Fibroblast of skin of abdomen (primary cell): ENCODE measurements at places on chromosomes 1 and 21.

DNA sequence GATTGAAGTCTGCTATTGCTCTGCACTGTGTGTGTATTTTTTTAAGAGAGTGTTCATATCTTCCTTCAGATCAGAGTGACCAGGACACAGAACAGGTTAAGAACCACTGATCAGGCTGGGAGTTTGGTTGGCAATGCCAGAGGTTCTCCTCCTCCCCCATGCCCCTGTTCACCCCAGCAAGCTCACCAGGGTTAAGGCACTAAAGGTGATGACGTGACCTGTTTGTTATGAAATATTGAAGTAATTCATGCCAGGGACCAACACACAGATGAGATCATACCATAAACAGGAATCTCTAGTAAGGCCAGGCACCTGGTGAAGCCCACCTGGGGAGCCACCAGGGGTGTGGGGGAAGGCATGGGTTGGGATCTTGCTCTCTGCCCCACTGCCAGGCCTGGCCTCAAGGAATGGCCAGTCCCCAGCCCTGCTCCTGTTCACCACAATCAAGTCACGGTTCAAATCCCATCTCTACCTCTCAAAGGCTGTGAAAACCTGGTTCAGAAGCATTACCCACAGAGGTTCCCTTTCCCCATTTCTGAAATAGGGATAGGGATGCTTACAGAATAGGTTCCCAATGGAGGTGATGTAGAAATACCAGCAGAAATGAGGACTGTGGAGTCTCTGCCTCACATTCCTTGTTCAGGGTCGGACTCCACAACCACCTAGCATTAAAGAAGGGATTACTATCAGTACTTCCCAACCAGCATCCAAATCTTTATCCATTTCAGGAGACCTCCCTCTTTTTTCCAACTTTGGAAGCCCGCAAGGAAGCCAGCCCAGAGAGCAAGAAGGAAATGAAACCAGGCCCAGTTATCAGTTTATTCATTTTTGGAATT lies 2.4 kb downstream of the ID3 start:
- DNase-seq = peak; percentile 44

GRCh38 chr1:206725109-206725963 lies 40.6 kb downstream of the MAPKAPK2 start:
- DNase-seq = peak; percentile 39

DNA sequence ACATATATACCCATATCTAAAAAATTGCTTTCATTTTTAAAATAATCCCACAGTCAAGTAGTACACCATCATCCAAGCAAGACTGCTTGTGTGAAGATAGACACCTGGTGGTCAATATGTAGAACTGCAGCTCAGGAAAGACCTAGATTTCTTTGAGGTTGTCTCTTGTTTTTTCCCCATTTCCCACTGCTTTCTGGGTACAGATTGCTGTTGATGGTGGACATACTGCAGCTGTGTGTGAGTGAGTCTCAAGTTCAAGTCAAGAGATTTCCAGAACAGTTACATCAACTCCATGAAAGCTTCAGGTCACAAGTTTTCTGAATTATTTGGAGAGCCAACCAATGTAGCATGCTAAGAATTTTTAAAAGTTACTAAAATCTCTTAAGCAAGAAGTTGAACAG lies 306.4 kb downstream of the DUSP10 start:
- peak; percentile 66 for DNase-seq

DNA sequence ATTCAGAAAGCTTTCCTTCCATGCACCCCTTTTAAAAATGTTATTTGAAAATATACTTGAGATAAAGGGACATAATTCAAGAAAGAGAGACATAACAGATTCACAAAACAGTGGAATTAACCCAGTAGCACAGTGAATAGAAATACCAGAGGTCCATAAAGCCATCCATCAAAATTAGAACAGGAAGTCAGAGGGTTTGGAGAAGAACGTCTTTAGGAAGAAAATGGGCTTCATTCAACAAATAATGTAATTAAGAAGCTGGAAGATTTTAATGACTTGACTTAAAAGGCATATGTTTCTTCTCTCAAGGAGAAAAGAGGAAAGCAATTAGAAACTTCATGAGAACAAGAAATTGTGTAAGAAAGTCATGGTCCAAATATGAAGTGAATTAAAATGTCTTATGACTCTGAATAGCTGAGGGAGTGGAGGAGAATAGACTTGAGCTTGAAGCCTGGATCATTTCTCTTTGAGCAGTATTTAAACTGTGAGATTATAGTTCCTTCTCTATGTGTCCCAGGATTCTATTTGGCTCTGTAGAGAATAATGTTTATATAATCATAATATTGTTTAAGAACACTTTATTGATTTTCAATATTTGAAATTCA lies 7.9 kb upstream of the HCRTR1 start:
- DNase-seq = no peak

GRCh38 chr1:200226268-200226968 lies 183.4 kb downstream of the ZNF281 start:
- DNase-seq = peak; percentile 62

GRCh38 chr1:158972841-158973240 lies 36.9 kb upstream of the IFI16 start:
- DNase-seq = no peak

DNA sequence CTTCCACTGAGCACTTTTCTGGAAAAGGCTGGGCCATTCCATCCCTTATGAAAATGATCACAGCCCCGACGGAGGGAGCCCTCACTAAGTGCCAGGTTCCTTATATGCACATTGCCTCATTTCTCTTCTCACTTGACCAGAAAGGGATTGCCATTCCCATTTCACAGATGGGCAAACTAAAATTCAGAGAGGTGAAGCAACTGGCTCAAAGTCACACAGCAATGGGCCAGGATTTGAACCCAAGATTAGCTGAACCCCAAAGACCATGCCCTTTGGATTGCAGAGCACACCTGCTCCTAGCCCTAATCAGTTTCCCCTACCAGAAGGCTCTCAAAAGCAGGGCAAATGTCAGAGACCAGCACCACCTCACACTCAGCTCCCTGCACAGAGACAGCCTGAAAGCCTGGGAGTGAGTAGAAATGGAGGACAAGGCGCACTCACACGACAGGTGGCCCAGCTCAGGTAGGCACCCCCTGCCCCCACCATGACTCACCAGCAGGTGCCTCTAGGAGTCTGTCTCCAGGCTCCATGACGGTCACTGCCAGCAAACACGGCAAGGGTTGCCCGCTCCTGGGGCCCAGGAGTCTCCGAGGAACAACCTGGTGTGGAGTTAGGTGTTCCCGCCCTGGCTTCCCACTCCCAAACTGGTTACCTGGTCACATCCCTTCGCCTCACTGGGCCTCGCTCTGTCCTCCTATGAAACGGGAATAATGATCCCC lies 21.7 kb downstream of the SDC3 start:
- no peak for DNase-seq

GRCh38 chr21:37815893-37816292 lies 100.4 kb downstream of the KCNJ6 start:
- DNase-seq = no peak

DNA sequence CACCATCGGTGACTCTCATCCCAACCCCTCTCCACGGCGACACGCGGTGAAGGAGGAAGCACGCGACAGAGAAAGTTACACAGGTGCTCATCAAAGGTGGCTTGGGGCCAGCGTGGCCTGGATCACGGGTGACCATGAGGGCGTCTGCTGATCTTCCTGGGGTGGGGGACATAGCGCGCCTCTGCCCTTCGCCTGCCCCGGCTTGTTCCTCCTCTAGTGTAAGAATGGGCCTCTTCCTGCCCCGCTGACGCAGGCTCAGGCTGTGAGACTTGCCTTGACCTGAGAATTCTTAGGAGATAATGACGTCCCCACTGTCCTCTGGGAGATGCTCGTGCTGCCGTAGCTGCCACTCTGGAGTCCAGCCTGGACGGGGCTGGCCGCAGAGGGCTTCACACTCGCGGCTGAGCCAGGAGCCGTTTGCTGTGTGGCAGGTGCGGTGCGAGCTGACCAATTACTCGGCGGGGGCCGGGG lies 39.0 kb upstream of the TMEM52 start:
- no peak for DNase-seq

GRCh38 chr1:67676287-67676686 lies 8.7 kb upstream of the GADD45A start:
- DNase-seq = no peak

DNA sequence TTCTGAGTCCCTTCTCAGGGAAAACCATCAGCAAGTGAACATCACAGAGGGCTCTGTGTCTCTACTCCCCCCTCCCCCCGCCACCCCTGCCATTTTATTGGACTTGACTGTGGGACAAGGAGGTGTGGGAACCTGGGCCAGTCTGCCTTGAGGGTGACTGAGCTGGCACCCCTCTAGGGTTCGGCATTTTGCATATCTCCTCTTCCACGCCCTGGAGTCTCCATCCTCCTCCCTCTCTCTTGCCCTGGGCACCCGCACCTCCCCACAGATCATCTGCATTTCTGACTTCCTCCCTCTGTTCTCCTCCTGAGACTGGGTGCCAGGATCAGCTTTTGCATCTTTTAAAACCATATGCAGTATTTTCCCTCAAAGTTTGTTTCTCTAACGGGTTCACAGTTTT lies 107.1 kb upstream of the ERRFI1 start:
- no peak for DNase-seq

- no peak for DNase-seq
Observed at GRCh38 chr21:34132926-34133325, 59.5 kb downstream of the MRPS6 start.

DNA sequence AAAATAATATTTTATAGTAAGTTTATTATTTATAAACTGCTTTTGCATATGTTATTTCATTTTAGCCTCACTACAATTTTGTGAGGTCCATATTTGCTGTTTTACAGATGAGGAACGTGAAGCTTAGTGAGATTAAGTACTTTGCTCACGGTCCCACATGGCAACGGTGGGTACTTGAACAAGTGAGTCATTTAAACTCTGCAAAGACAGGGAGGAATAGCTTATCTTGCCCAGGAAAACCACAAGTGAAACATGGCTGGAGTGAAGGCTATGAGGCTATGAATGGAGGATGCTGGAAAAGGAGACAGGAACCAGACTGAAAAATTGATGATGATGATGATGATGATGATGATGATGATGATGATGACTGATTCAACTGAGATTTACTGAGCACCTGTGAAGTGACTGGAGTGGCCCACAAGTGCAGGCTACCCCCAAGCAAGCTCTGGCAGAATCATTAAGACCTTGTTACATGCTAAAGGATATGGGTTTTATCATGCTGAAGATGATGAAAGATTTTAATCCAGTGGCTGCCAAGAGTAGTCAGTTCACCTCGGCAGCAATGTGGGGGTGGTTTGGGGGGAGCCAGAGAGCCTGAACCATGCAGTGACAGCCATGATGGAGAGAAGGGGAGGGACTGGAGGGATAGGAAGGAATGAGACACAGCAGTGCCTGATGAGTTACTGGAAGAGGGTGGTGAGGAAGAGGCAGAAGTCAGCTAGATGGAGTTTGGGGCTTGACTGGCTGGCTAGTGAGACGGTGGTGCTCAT lies 1.4 kb upstream of the ABCA4 start:
- DNase-seq = peak; percentile 29

- no peak for DNase-seq
Observed at GRCh38 chr1:223312705-223313414, 51.1 kb downstream of the SUSD4 start.
